ENCODE measurements at places on chromosomes 3 and 15.

DNA sequence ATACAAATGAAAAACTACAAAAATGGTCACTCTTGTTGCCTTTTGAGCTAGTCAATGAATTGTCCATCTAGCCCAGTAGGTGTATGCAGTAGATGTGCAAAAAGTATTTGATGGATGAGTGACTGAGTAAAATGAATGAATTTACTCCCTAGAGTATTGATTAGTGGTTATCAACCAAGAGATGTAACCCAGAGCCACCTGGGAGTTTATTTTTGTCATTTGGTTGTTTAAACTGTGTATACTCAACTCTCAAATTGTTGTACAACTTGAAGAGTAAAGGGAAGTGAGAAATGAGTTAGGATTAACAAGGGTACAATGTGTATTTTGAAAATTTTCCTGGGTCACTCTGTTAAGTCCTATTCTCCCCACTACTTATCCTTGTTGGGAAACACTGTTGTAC, 124.1 kb upstream of the TMCO5A start:
- DNase-seq, result no peak

DNA sequence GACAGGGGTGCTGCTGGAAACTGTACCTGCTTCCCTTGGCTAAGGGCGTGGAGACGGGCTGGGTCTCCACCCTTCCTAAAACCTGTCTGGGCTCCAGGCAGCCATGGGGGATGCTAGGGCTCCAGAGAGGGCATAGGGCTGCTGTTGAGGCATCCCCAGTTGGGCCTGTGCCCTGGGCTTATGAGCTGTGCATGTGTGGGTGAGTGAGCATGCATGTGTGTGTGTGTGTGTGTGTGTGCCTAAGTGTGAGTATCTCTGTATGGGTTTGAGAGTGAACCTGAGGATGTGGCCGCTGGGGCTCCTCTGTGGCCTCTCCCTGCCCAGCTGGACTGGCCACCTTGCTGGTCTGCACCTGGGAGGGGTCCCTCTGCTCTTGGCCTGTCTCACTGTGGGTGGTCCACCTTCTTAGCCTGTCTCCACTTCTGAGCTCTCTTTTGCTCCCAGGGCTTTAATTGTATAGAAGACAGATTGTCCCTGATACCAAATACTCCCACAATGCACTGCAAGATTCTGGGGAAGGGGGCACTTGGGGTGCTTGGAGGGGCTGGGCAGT, 11.9 kb upstream of the TMEM115 start:
- DNase-seq, result no peak

- no peak for DNase-seq
Observed at GRCh38 chr3:29286478-29287240, 5.8 kb downstream of the RBMS3 start.

- no peak for DNase-seq
Observed at GRCh38 chr3:40901298-40901697, 298.0 kb upstream of the CTNNB1 start.

DNA sequence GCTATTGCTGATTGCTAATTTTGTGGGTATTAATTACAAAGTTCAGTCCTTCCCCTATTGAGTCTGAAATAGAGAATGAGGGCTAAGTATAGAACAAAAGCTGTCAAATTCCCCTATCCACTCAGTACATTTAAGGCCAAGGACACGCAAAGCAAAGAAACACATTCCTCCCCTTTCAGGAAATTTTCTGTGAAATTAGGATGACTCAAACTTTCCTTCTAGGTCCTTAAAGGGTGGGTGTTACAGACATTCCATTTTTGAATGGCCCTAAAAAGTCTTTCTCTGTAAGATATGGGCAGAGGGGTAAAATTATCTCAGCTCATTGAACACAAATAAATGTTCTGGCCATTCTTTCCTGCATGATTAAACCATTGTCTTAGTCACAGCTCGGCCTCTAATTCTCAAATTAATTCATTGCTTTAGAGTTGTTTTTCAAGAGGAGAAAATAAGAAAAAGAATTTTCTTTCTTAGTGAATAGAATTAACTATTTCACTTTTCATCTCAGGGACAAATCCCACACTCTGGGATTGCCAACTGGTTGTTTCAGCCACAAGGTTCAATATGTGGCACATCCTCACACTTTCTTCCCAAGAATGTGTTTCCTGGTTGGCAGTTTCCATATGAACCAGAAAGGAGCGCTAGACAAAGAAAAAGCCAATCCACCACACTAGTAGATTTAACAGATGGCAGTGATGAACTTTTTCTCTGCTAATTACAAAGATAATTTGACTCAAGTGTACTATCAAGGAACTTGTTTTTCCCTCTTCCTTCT, 424.1 kb downstream of the ZNF385D start:
- DNase-seq, result no peak
